ENCODE measurements at places on chromosomes 3 and 15.

DNA sequence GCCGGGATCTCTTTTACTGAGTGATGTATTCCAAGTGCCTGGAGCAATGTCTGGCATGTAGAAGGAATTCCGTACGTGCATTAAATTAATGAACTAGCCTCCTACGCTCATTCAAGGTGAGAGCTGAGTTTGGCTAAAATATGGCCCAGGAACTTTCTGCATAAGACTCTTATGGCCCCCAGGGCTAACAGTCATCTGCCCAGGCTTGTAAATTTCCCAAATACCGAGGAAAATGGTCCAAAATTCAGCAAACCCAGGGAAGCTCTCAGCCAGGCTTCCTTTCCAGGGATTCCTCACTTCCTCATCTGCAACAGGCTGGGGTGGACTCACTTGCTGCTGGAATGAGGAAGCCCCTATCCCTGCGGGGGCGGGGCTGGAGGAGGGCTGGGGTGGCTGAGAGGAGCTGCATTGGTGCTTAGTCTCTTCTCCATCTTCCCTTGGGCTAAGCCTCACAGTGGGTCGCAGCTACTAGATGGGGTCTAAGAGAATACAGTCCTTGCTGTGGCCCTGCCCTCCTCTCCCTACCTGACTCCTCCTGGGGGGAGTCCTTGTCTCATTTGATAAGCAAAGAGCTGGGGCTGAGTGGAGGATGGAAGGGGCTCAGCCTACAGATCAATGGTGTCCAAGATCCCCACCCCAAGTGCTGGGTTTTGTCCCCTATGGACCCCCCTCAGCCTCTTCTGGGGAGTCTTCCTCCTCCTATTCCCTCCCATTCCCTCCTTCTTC lies 28.5 kb upstream of the APOD start:
- no peak for DNase-seq

DNA sequence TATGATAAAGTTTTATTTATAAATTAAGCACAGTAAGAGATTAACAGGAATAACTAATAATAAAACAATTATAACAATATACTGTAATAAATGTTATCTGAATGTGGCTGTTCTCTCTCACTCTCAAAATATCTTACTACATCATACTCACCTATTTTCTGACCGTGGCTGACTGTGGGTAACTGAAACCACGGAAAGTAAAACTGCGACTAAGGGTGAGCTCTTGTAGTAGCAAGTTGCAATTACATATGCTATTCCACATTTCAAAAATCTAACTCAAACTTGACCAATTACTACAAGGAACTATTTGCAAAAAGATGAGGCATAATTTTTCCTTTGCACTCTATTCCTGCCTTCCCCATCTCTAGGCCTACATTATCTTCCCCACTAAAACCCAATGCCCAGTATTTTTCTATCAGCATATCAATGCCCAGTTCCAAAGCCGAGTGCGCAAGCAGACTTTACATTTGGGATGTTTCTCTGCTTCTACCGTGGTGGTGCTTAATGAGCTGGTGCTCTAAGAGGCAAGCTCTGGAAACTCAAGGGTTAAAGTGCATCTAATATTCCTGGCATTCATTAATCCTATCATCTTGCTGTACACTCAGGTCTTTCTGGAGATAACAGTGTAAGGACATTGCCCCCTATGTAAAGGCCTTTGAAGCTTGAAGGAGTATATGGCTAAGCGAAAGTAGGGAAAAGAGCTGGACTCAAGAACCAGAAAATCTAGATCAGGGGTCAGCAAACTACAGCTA lies 6.7 kb downstream of the PCYT1A start:
- DNase-seq = no peak

- DNase-seq = no peak
Observed at GRCh38 chr3:32175607-32176197, 62.8 kb upstream of the CMTM8 start.

- no peak for DNase-seq
Observed at GRCh38 chr15:22258398-22259150, 178.2 kb downstream of the OR4M2 start.

GRCh38 chr3:46867550-46867898 lies 4.3 kb upstream of the MYL3 start:
- DNase-seq = peak; percentile 40

DNA sequence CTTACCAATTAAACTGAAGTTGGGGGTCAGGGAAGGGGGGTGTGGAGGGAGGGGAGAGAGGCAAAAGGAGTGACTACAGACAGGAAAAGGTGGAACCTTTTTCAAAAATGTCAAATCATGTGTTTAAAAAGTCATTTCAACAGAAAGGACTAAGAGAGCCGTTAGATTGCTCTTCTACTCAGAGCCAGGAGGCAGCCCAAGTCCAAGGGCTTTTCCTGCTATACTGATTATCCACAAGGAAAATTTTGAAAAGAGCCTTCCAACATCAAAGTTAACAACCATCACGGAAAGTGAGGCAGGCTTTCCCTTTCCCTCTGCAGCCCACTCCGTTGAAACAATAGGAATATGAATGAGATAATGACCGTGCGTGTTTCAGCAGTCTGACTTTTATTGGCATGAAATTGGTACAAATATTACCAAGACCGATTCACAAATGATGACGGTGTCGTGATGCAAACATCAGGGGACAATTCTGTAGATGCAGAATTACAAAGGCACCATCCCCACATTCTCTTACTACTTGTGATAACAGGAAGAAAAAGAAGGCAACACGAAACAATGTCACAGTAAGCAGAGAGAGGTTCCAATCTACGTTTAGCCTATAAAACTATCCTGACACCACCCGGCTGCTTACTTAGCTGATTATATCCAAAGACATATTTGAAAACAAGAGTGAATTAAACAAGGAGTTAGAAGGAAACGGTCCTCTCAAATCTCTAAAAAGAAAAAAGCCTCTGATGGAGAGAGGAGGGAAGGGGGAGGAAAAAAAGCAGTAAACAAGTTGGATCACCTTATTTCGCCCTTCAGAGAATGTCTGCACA lies 453.7 kb downstream of the FOXP1 start:
- no peak for DNase-seq

DNA sequence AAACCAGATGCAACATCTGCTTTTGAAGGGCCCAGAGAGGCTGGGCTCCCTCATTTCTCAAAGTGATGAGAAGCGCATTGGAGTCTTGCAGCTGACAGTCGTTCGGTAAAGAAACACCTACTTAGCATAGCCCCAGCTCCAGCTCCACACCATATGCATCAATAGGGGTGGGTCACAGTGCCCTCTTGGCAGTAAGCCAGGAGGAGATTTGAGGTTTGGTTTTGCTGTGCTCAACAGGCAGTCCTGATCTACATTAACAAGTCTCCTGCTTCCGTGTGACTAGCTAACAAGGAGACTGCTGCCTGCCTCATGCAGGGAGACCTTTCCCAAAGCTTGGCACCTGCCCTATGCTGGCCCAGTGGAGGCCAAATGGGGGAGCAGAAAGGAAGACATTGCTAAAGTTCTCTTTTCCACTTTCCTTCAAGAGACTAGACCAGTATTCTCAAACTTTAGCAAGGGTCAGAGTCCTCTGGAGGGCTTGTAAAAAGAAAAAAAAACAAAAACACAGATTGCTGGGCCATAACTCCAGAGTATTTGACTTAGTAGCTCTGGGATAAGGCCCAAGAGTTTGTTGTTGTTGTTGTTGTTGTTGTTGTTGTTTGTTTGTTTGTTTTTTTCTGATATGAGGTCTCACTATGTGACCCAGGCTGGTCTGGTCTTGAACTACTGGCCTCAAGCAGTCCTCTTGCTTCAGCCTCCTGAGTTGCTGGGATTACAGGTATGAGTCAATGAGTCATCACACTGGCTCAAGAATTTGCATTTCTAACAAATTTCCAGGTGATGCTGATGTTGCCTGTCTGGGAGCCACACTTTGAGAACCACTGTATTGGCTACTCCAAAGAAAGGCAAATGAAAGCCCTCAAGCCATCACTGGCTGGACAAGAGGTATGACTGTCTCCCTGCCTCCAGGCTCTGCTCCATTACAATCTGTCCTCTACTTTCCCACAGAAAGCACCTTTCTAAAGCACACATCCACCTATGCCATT lies 294.9 kb downstream of the RORA start:
- DNase-seq = no peak

- DNase-seq = no peak
Observed at GRCh38 chr15:38176691-38177090, 75.9 kb upstream of the SPRED1 start.

GRCh38 chr3:123745184-123745855 lies 138.8 kb downstream of the MYLK start:
- no peak for DNase-seq

GRCh38 chr3:79019137-79019923 lies 748.5 kb downstream of the ROBO1 start:
- peak; percentile 58 for DNase-seq

DNA sequence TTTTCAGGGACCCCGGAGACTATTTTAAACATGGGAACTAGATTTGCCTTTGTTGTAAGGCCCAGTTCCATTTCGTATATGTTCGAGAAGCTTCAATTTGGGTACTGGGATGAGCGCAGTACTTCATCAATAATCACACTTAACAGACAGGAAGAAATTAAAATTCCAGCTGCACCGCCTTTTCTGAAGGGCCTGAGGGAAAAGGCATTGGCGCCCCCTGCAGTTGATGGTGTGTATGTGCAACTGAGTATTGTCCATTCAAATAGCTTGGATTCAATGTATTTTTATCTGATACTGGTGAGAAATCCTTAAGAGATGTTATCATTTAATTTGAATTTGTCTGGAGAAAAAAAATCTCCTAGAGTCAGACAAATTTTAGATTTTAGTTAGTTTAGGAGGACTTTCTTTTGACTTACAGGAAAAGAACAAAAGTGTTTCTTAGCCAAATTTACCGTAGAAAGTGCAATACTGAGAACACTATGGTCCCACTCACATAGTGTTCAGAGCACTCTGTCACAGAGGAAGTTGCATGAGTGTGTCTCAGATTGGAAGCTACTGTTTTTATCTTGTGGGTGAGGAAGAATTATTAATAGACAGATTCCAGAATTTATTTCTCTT lies 5.4 kb upstream of the ALDH1A2 start:
- DNase-seq = peak; percentile 36

DNA sequence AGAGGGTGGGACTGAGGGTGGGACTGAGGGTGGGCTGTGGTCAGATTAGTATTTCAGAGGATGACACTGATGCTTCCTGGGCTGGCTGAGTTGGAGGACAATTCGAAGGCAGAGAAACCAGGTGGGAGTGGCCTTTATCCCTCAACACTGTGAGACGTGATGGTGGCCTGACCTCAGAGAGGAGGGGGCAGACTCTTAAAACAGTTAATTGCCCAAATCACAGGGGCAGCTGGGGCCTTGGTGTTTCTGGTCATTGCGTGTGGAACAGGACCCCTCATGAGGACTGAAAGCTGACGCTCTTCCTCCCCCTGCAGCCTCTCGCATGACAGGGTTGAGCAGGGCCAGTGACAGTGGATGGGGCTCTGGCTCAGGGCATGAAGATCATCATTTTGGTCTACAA lies 18.7 kb downstream of the DNASE1L3 start:
- DNase-seq = no peak
